ENCODE measurements at places on chromosomes 6 and 20.

DNA sequence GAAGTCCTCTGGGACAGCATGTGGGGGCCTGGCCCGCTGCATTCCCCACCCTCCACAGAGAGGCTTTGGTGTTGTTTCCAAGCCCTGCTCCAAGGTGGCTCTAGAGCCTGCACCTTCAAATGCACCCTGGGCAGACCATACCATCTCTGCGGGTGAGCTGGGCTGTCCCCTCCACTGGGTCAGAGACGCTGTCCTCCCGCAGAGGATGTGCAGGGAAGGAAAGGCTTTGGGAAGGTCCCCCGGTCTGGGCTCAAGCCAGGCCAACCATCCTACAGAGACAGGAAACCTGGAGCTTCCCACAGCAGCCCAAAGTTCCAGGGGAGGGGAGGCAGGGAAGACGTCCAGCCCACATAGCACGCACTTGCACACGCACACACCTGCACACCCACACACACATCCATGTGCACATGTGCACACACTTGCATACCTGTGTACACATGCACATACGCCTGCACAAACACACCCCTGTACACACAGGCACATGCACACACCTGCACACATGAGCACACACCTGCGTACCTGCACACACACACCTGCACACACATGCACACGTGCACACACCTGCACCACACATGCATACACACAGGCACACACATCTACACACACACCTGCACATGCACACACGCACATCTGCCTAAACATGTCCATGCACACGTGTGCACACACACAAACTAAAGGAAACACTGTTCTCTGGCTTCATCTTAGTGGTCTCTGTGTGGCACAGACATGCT, 155.4 kb downstream of the ERMARD start:
- DNase-seq = no peak

DNA sequence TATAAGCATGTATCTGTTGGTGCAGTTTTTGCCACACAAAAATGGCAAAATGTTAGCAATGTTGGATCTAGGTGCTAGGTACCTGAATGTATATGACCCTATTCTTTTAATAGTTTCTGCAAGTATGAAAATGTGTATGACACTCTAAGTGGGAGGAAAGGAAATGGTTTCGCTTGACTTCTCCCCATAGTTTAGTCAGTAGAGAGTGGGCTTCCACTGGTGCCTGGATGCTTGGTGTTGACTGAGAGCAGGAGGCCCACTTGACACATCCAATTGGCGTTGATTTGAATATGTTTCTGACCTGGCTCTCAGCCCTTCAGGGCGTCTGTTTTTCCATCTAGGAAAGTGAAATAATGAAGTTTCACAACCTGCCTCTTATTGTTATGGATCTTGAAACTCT, 41.8 kb upstream of the GABRR1 start:
- no peak for DNase-seq

DNA sequence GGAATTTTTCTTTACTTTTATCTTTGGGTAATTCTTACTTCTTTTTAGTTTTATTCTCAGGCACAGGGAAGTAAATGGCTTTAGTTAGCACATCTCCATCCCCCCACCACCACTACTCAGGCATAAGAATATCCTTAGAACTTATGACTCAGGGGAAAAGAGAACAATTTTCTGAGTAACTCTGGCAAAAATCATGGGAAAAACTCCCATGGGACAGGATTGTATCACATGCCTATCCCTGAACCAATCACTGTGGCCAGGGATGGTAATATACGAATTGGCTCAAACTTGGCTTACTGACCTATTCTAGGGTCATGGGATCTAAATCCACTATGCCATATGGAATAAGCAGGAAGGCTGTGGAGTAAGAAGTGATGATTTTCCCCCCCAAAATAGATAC, 339.1 kb downstream of the BTBD3 start:
- no peak for DNase-seq

- no peak for DNase-seq
Measured at GRCh38 chr6:18335948-18336347, 51.2 kb upstream of the RNF144B start.

- DNase-seq = no peak
Measured at GRCh38 chr6:151842816-151843215, 35.3 kb downstream of the ESR1 start.

- no peak for DNase-seq
Measured at GRCh38 chr20:19646963-19647362, 111.1 kb upstream of the RIN2 start.

- DNase-seq = no peak
Measured at GRCh38 chr6:121838842-121839241, 403.4 kb downstream of the GJA1 start.

- DNase-seq = no peak
Measured at GRCh38 chr6:140663094-140663493, 1288.6 kb upstream of the CITED2 start.

- no peak for DNase-seq
Measured at GRCh38 chr6:15672291-15672690, 9.5 kb upstream of the DTNBP1 start.

- peak; percentile 79 for DNase-seq
Measured at GRCh38 chr6:158072083-158072721, 90.5 kb downstream of the SYNJ2 start.

- DNase-seq = no peak
Measured at GRCh38 chr6:53310771-53311585, 37.8 kb downstream of the ELOVL5 start.

DNA sequence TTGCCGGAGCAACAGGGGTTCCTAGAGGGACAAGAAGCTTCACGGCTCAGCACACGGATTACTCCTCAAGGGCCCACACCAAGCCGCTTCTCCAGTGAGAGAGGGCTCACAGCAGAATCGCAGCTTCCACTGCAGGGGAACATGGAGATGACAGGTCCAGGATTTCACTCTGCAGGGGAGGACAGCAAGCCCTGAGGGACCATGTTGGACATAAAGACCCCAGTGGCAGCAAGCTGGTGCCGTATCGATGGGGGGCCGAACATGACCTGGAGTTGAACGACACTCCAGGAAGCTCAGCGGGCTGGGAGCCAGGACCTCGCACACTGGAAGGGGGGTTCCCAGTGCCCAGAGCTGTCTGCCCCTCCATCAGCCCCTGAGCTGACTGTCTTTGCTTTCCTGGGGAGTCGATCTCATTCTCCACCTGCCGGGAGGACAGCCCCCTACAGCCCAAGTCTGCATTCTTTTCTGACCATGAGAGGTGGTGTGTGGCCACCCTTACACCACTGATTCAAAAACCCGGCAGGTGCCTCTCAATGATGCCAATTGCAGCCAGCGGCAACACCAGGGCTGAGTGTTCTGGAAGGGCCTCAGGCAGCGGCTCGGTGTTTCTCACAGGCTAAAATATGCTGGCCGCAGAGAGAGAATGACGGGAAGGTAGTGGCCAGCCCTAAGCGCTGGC, 194.5 kb upstream of the CDH4 start:
- no peak for DNase-seq

DNA sequence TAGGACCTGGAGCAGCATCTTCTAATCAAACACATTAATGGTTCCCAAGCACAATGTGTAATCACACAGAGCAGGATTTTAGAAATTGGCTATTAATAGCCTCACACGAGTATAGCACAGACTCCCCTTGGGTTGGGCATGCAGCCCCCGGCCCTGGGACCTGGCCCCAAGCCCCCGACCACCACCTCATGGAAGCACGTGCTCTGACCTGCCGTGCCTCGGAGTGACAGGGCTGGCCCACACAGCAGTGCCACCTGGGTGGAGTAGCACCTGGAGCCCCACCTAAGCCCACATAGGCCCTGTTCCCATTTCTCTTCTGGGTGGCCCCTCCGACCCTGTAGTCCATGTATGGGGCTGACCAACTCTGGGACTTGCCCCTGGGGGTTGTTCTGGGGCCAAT, 171.8 kb downstream of the TTLL2 start:
- DNase-seq = no peak

DNA sequence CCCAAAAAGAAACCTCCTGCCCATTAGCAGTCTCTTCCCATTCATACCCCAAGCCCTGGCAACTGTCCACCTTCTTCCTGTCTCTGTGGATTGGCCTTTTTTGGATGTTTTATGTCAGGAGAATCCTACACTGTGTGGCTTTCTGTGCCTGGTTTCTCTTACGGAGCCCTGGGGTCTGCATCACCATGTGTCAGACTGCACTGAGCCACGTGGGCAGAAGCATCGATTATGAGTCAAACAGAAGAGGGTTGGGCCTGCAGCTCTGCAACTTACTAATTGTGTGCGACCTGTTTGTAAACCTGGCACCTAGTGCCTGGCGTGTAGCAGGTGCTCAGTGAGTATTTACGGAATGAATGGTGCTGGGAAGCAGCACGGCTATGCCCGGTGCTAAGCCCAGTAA, 62.6 kb downstream of the IGF2R start:
- DNase-seq = no peak

DNA sequence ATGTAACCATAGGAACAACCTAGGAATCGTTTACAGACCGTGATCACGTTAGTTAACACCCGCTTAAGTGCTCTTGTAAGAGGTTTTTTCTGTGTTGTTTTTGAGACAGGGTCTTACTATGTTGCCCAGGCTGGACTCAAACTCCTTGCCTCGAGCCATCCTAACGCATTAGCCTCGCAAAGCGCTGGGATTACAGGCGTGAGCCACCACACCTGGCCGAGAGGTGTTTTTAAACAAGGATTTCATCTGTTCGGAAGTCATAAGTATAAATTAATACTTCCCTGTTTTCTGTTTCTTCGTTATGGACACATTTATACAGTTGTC, 727 bp downstream of the MRS2 start:
- DNase-seq = no peak

- DNase-seq = no peak
Measured at GRCh38 chr20:34322267-34323105, 19.3 kb upstream of the AHCY start.
